Subcutaneous preadipocyte (primary cell): ENCODE measurements at places on chromosomes 16 and 17. TPM values are rescaled to one million over a fixed set of nuclear protein-coding genes. Genes with fewer than 3 reads are reported as not detected.

Gene KCNH6
- total RNA-seq, result not detected in 2 replicates

Gene CCDC200
- total RNA-seq, result 0.37 TPM in 1 of 2 replicates, not detected in the other

Gene NACA2
- total RNA-seq, result not detected in 2 replicates

Gene NOG
- not detected in 2 replicates for total RNA-seq

Gene PIK3R5
- total RNA-seq, result not detected in 2 replicates

Gene BCO1
- not detected in 2 replicates for total RNA-seq

Gene DPEP3
- total RNA-seq, result not detected in 2 replicates

Gene SLC47A2
- total RNA-seq, result not detected in 2 replicates

Gene SSTR5
- total RNA-seq, result not detected in 2 replicates

Gene MT1A
- total RNA-seq, result 11.1 and 17.6 TPM in 2 replicates

Gene CRISPLD2
- total RNA-seq, result 6.5 and 54.4 TPM in 2 replicates

Gene TAC4
- total RNA-seq, result not detected in 2 replicates

Gene TUBG2
- 12.9 TPM in 2 replicates for total RNA-seq

Gene MYH8
- total RNA-seq, result not detected in 2 replicates

Gene DNAI2
- total RNA-seq, result not detected in 2 replicates

Gene ASGR1
- under 0.01 and 0.39 TPM in 2 replicates for total RNA-seq

Gene PCTP
- total RNA-seq, result 9.4 and 16.2 TPM in 2 replicates

Gene LITAFD
- total RNA-seq, result not detected in 2 replicates

Gene SALL1
- total RNA-seq, result 1.1 and 1.8 TPM in 2 replicates

Gene CCL3
- not detected in 2 replicates for total RNA-seq

Gene TIGD7
- total RNA-seq, result 4.0 and 4.3 TPM in 2 replicates

Gene DPEP1
- not detected in 2 replicates for total RNA-seq

Gene KIAA0753
- total RNA-seq, result 19.8 and 20.3 TPM in 2 replicates

Gene C16orf92
- not detected in 2 replicates for total RNA-seq

Gene CD300LG
- not detected in 2 replicates for total RNA-seq

Gene RUNDC3A
- under 0.01 TPM in 1 of 2 replicates, not detected in the other for total RNA-seq

Gene DBF4B
- 4.0 and 9.4 TPM in 2 replicates for total RNA-seq

Gene ITGA2B
- total RNA-seq, result under 0.01 TPM in 1 of 2 replicates, not detected in the other

Gene KRT28
- total RNA-seq, result not detected in 2 replicates

Gene NDUFAB1
- total RNA-seq, result 73.1 and 78.3 TPM in 2 replicates

Gene CHRNE
- total RNA-seq, result 0.37 TPM in 1 of 2 replicates, not detected in the other

Gene KREMEN2
- not detected in 2 replicates for total RNA-seq

Gene NHLRC4
- total RNA-seq, result 0.37 and 0.59 TPM in 2 replicates

Gene MPO
- under 0.01 TPM in 1 of 2 replicates, not detected in the other for total RNA-seq

Gene B9D1
- 18.6 and 23.9 TPM in 2 replicates for total RNA-seq

Gene KRT15
- total RNA-seq, result 0.78 TPM in 1 of 2 replicates, not detected in the other

Gene PHKG2
- 18.0 and 20.5 TPM in 2 replicates for total RNA-seq

Gene HEATR9
- not detected in 2 replicates for total RNA-seq

Gene IL21R
- total RNA-seq, result 2.6 and 4.7 TPM in 2 replicates

Gene TLE7
- not detected in 2 replicates for total RNA-seq

Gene MYH2
- not detected in 2 replicates for total RNA-seq

Gene KLHL10
- total RNA-seq, result under 0.01 and 0.37 TPM in 2 replicates

Gene EFCAB13
- 4.1 and 4.8 TPM in 2 replicates for total RNA-seq

Gene ARHGAP44
- total RNA-seq, result 2.0 and 2.9 TPM in 2 replicates

Gene TMIGD1
- total RNA-seq, result not detected in 2 replicates

Gene NKD1
- under 0.01 TPM in 2 replicates for total RNA-seq
